ENCODE measurements at places on chromosomes 5 and 9. TPM values are rescaled to one million over a fixed set of nuclear protein-coding genes. Genes with fewer than 3 reads are reported as not detected.
A peak's percentile ranks its signal among the peaks of the same experiment; 100 is the strongest.

GRCh38 chr9:97412626-97413385 lies 910 bp downstream of the TDRD7 start:
- no peak for DNase-seq

DNA sequence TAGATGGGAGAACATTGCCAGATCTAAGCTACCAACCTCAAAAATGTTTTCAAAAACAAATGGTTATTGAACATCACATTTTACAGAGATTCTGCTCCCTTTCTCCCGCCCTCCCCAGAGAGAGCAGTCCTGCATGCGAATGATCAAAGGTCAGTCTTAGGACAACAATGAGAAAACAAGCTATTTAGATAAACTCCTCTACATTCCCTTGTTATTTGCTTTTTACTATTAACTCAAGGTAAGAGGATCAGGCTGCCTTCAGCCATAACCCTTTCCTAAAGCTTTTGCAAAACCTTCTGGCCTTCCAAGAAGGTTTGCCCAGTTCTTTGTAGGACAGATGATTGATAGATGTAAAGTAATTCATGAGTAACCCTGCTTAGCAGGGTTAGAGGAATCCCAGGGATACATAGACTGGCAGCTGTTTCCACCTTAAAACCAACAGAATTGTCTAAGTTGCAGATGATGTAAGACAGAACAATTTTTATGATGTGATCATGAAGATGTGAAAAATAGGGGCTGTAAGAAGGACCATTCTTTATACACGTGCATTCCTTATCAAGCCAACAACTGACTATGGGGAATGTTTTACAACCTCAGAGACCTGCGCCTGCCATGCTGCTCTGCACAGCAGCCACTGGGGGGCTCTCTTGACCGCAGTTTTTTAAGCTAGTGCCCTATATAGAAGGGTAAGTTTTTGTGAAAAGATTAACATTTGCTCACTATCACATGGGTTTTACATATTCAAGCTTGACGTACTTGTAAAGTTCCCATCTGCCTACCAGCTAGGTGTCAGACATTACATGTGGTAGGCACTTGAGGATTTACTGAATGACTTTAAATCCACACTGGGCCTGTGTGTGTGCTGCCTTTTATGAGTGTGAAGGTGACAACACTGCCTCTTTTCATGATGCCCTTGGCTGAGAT lies 2.3 kb upstream of the ZNF782 start:
- peak; percentile 75 for DNase-seq

The AKNA gene
- total RNA-seq: 3.7 TPM

- no peak for DNase-seq
These were observed 142.3 kb downstream of the BNC2 start for GRCh38 chr9:16728137-16728508.

DNA sequence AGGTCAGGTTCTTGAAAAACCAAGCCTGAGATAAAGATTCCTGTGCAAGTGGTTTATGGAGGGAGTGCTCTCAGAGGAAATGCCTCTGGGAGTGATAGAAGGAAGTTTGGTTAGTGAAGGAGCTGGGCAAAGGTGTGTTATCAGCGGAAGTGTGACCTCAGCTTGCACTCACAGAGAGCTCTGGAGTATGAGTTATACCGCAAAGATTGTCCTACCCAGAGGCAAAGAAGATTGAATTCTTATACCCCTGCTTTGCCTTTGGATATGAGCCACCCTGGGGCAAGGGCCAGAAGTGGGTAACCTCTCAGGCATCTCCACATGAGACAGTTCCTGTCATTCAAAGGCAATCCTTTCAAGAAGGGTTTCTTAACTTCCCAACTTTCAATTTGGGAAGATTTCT lies 145.6 kb downstream of the MUSK start:
- DNase-seq: no peak

The TOR4A gene
- 2.6 TPM for total RNA-seq

- DNase-seq: peak; percentile 72
These were observed 25.8 kb downstream of the CAST start for GRCh38 chr5:96687812-96688453.

DNA sequence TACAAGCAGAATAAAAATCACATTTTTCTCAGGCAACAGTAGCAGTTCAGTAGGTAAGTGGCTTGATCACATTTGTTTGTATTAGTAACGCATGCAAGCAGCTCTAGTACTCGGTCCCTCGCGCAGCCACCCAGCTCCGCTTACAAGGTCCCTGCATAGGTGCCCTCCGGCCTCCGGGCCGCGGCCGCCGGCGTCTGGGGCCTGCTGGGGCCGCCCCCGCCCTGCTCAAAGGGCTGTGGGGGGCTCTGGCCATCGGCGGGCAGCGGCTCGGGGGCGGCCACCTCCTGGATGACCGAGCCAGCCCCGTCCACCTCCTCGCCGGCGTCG lies 50.2 kb upstream of the UBAC1 start:
- DNase-seq: no peak

GRCh38 chr5:78735834-78736463 lies 87.4 kb upstream of the LHFPL2 start:
- DNase-seq: no peak

GRCh38 chr5:33162057-33162456 lies 278.7 kb upstream of the TARS1 start:
- DNase-seq: no peak

The GPR151 gene
- not detected for total RNA-seq

DNA sequence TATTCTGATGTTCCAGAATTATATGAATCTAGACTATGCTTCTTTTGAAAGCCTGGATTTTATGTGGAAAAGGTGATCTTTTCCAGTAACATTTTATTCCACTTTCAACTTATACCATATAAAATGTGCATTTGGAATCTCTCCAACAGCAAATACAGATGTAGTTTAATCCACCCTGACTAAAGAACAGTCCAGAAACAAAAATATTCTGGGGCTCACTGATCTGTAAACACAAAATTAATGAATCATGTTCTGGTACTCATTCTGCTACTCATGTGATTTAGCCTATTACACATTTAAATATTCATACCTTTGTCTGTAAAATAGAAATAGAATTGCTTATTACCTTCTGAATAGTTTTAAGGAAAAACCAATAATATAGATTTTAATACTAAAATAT lies 125.8 kb downstream of the ARRDC3 start:
- no peak for DNase-seq

The PCDHB12 gene
- 3.6 TPM for total RNA-seq

- no peak for DNase-seq
These were observed 878 bp downstream of the HIGD2A start for GRCh38 chr5:176389135-176390123.

DNA sequence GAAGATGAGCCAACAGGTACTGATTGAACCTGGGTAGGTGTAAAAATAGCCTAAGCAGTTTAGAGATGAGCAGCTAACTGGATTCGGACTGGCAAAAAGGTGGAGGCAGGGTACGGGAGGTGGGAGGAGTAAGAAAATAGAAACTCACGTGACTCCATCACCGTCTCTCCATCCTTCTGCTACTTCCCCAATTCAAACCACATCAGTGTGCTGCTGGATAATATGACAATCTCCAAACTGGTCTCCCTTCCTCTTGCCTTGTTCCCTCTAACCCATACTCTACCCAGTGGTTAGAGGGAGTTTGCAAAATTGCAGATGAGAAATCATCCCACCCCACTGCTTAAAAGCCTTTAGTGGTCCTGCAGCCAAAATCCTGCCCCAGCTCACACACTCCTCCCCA lies 42.7 kb downstream of the RIGI start:
- DNase-seq: no peak

Measured in LHCN-M2 (cell line).